Melanocyte of skin (primary cell): ENCODE measurements at places on chromosomes 1 and 21. TPM values are rescaled to one million over a fixed set of nuclear protein-coding genes. Genes with fewer than 3 reads are reported as not detected.

OR2AK2 gene
- total RNA-seq, result 0.34 TPM in 1 of 2 replicates, not detected in the other

MATN1 gene
- not detected in 2 replicates for total RNA-seq

C8A gene
- not detected in 2 replicates for total RNA-seq

RAB25 gene
- not detected in 2 replicates for total RNA-seq

LEFTY2 gene
- not detected in 2 replicates for total RNA-seq

LCE3E gene
- total RNA-seq, result not detected in 2 replicates

OR2L5 gene
- total RNA-seq, result not detected in 2 replicates

AMY1C gene
- not detected in 2 replicates for total RNA-seq

GNAT2 gene
- total RNA-seq, result 0.15 and 0.33 TPM in 2 replicates

LAMB3 gene
- 2.4 and 4.4 TPM in 2 replicates for total RNA-seq
